PC-9 (cell line): ENCODE measurements at places on chromosomes 1 and 21. TPM values are rescaled to one million over a fixed set of nuclear protein-coding genes. Genes with fewer than 3 reads are reported as not detected.
A peak's percentile ranks its signal among the peaks of the same experiment; 100 is the strongest.

CORT gene
- 1.4 and 1.6 TPM in 2 replicates for total RNA-seq

BTBD8 gene
- total RNA-seq = 8.1 TPM in 2 replicates

DNA sequence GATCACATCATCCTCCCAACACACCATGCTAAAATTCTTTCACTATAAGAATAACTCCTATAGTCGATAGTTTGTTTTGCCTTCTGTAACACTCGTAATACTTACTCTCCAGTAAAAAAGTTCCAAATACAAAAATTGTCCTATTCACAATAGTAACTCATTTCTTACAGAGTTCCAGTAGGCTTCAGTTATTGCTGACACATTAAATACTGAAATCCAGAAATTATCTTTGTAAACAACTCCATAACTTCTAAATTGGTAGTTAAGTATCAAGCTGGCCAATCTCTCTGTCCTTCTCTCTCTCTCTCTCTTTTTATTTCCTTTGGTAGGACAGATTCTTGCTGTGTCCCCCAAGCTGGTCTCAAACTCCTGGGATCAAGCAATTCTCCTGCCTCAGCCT is 49.6 kb upstream of the FOXD3 start:
- H3K4me3 ChIP-seq = no peak overlapping the region
- H3K36me3 ChIP-seq = no peaks in the 10 kb centered on the region
- H3K27me3 ChIP-seq = peaks cover 9% of the 10 kb centered on the region; the same call in 1 of the 2 replicates
- H3K27ac ChIP-seq = no peak overlapping the region
- no peak for DNase-seq

- H3K27me3 ChIP-seq = no peaks in the 10 kb centered on the region
- H3K4me3 ChIP-seq = no peak overlapping the region
- H3K36me3 ChIP-seq = no peaks in the 10 kb centered on the region
- no peak for DNase-seq
- peaks cover 8% of the 10 kb centered on the region for H3K4me1 ChIP-seq
Measured at GRCh38 chr21:34997294-34997693, 51.8 kb downstream of the RUNX1 start.

GRCh38 chr1:93616221-93616995 is 65.2 kb downstream of the BCAR3 start:
- no peaks in the 10 kb centered on the region for H3K27me3 ChIP-seq
- H3K4me3 ChIP-seq = peak overlapping the region; percentile 3; the same call in 1 of the 2 replicates
- DNase-seq = no peak

DNA sequence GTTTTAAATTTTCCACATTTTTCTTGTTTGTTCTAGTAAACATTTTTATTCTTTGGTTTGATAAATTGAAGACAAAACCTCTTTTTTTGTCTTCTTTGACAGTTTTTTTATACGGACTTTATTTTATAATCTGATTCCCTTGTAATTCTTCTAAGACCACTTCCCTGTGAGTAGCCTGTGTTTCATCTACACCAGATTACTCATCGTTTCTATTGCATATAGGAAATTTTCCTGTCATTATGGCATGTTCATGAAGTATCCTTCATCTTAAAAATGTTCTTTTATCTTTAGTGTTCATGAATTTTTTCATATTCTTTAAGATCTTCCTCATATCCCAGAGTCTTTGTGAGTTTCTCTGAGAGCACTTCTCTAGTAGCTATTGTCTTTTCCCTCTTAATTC is 109.8 kb downstream of the USP25 start:
- DNase-seq = no peak
- H3K4me3 ChIP-seq = no peak overlapping the region

GRCh38 chr1:116907351-116907750 is 2.4 kb upstream of the PTGFRN start:
- no peaks in the 10 kb centered on the region for H3K36me3 ChIP-seq
- H3K4me3 ChIP-seq = no peak overlapping the region
- peaks cover 41% of the 10 kb centered on the region for H3K4me1 ChIP-seq
- H3K27ac ChIP-seq = peak overlapping the region; percentile 56
- no peaks in the 10 kb centered on the region for H3K27me3 ChIP-seq
- no peak for DNase-seq

GRCh38 chr1:168972225-168972624 is 134.3 kb upstream of the ATP1B1 start:
- H3K4me3 ChIP-seq = no peak overlapping the region
- DNase-seq = peak; percentile 36
- no peaks in the 10 kb centered on the region for H3K36me3 ChIP-seq
- H3K4me1 ChIP-seq = peaks cover 8% of the 10 kb centered on the region; the same call in 1 of the 2 replicates
